EH (cell line): ENCODE measurements at places on chromosomes 3 and 15.

DNA sequence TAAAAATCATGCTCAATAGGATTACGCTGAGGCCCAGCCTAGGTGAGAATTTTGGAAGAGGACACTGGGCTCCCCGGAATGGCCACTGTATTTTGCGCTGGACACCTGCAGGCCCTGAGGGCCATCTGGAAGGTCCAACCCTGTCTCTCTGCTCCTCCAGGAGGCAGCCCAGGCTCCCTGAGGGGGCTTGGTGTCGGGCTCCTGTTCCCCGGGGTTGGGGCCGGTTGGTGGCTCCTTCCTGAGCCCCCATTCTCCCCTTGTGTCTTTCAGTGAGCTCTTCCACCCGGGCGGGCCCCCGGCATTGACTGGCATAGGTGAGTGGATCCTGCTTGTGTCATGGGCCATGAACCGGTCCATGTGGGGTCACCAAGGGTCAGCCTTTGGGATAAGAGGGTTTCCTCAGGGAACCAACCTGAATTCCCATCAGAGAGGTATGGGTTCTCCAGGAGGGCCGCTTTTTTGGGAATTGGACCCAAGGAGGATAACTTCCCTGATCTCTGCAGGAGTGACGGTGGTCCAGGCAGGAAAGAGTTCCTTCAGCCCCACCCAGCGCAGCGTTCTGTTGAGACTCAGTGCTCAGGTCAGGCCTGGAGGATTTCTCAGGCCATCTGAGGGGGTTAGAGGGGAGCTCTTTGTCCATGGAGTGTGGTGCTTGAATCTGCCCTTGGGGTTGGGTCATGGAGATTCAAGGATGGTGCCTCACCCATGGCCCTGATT is 187.8 kb downstream of the UBE3A start:
- DNase-seq: no peak

DNA sequence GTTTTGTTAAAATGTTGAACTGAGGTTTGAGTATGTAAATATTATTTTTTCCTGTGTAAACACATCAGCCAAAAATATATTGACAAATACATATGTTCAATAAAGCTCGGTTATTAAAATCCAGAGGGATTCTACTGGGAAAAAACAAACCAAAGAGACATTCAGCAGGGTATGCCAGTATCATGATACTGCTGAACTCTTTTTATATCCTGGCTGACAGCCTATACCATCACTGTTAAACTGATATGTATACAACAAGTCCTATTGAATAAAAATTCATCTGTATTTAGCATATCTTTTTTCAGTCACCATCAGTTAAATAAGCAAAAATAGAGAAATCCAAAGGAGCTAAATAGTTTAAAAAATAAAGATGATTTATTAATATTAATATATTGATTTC is 71.6 kb upstream of the NEO1 start:
- DNase-seq: no peak

GRCh38 chr3:40899286-40899712 is 300.0 kb upstream of the CTNNB1 start:
- peak; percentile 28 for DNase-seq

GRCh38 chr3:143307613-143308183 is 188.1 kb downstream of the CHST2 start:
- DNase-seq: peak; percentile 56

DNA sequence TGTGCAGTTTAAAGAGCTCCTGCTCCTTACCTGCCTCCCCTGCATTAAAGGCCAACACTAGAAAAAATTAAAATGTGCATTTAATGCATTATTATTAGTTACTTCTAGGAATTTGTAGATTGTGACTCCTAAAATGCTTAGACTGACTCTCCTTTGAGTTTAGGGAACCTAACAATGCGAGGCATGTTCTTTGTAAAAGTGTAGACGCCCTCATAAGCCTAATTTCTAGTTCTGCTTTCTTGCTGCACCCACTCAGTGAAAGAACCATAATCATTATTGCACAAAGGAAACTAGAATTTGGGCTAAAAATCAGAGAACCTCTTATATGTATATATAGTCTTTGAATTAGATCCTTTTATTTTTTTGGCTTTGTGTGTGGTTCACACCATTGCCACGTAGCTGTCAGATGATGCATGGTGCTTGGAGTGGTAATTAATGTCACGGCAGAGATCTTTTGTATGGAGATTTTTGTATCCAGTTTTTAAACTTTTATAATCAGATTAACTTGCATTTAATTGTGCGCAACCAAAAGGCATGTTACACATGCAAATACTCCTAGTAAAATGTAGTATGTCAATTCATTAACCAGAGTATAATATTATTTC is 710 bp downstream of the ABHD10 start:
- peak; percentile 38 for DNase-seq

- DNase-seq: no peak
Measured at GRCh38 chr15:43135351-43135750, 2.0 kb downstream of the TMEM62 start.

GRCh38 chr3:101702726-101703125 is 16.2 kb upstream of the RPL24 start:
- DNase-seq: no peak

DNA sequence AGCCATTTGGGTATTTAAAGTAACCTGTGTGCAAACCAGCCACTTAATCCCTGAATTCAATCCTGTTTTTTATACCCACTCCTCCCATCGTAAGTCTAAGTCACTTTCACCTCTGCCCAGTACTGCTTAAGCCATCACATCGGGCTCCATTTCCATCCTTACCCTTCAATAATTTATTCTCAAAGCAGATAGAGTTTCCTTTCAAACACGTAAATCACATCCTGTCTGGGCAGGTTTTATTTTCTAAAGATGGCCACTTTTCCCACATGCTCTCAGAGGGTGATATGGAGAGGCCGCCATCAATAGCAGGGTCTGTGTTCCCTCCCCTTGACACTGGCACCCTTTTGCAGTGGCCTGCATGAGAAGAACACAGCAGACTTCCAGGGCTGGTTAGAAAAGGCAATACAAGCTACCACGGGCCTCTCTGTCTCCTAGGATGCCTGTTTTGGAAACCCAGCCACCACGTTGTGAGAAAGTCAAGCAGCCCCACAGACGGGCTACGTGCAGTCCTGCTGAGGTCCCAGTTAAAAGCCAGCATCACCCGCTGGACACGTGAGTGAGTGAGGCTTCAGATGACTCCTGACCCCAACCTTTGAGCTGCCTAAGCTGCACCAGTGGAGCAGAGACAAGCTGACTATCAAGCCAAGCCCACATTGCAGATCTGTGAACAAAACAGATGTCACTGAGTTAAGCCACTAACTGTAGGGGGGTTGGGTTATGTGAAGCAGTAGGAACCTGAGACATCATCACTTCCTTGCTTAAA is 241.8 kb upstream of the SLCO3A1 start:
- no peak for DNase-seq

DNA sequence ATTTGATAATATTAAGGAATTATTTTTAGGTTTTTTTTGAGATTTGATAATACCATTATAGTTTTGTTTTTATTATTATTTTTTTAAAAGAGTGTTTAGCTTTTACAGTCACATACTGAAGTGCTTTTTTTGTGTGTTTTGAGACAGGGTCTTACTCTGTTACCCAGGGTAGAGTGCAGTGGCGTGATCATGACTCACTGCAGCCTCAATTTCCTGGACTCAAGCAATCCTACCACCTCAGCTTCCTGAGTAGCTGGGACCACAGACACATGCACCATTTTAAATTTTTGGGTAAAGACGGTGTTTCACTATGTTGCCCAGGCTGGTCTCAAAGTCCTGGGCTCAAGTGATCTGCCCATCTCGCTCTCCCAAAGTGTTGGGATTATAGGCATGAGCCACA is 73.0 kb downstream of the SUMF1 start:
- peak; percentile 21 for DNase-seq

GRCh38 chr3:188974856-188975599 is 196.7 kb upstream of the TPRG1 start:
- peak; percentile 72 for DNase-seq

DNA sequence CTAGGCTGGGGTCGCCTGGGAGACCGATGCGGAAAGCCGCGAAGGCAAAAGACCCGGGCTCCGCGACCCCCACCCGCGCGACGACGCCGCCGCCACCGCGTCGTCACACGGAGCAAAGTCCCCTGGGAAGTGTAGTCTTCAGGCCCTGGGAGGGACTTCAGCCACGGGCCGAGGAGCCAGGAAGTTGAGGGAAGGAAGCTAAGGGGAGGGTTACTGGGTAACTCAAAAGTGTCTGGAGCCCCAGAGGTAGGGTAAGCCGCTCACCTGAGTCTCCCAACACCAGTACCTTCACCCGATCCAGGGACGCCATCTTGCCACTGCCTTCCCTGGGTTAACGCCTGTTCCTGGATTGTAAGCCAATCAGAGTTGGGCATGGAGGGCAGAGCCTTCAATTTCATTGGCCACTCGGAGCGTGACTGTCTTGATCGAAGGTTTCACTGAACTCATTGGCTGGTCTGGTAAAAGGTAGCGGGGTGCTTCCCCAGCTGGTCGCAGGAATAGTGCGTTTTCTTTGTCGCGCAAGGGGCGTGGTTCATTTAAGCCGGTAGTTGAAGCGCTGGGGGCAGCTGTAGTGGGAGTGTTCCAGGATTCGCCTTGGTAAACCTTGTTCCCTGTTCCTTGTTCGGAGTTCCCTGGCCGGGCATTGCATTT is at the start of the genes GTF2E1 and RABL3:
GTF2E1 (plus strand) TSS at position 547 of the 651 bp plus-strand sequence. CDS start 7,809 bp downstream, outside the sequence.
RABL3 (minus strand) TSS at position 319 of the 651 bp plus-strand sequence; CDS start at position 310, 9 bp downstream.
- peak; percentile 100 for DNase-seq

DNA sequence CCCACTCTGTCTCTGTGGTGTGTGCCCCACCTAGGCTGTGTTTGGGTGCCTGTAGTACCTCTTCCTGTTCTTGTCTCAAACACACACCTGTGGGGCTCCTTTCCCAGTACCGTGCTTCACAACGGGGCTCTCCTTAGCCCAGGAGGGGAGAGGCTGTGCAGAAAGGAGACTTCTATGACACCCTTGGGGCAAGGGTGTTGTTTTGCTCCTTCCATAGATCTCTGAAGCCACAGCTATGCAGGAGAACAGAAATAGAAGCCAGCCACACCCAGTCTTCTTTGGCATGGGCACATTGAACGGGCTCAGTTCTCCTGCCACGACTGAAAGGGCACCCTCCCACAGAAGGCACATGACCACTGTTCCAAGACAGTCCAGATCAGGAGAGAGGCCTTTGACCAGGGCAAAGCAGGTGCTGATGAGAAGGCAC is 74.3 kb downstream of the LIPC start:
- DNase-seq: no peak
